Ureter (tissue), 1 donor: ENCODE measurements at places on chromosomes 7 and 10. TPM values are rescaled to one million over a fixed set of nuclear protein-coding genes. Genes with fewer than 3 reads are reported as not detected.

DNA sequence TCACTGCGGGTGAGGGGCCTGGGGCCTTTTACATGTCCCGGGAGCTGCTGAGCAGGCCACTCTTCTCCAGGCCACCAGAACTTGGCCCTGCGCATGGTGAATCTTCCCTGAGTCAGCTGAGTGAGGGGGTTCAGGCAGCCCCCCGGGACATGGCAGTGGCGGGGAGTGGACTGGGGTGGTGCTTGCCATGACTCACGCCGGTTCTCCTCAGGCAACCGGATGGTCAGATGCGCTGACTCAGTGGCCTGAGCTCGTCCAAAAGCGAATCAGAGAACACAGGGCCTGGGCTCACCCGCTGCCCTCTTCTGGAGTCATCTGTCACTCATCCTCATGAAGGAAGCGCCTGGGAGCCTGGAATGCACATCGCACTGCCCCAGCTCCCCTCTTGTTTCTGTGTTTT is 33.5 kb downstream of the HTRA1 start:
- DNase-seq, result no peak

GRCh38 chr10:5550621-5551530 is 26.1 kb downstream of the CALML3 start:
- DNase-seq, result no peak

- DNase-seq, result no peak
Observed at GRCh38 chr10:117075064-117075463, 63.0 kb downstream of the VAX1 start.

DNA sequence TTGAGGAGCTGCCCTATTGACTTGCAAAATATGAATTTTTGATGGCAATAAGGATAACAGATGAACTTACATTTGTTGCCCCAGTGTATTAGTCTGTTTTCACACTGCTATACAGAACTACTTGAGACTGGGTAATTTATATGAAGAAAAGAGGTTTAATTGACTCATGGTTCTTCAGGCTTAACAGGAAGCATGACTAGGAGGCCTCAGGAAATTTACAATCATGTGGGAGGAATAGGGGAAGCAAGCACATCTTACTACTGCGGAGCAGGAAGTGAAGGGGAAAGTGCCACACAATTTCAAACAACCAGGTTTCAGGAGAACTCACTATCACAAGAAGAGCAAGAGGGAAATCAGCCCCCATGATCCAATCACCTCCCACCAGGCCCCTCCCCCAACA is 57.9 kb downstream of the ZNF22 start:
- no peak for DNase-seq

Gene KCNK18
- not detected for total RNA-seq

Gene GPR26
- total RNA-seq, result not detected

Gene WEE2
- not detected for total RNA-seq

Gene PLXNA4
- 7.6 TPM for total RNA-seq

Gene GBX1
- not detected for total RNA-seq
